ENCODE measurements at places on chromosomes 4 and X.
A peak's percentile ranks its signal among the peaks of the same experiment; 100 is the strongest.

DNA sequence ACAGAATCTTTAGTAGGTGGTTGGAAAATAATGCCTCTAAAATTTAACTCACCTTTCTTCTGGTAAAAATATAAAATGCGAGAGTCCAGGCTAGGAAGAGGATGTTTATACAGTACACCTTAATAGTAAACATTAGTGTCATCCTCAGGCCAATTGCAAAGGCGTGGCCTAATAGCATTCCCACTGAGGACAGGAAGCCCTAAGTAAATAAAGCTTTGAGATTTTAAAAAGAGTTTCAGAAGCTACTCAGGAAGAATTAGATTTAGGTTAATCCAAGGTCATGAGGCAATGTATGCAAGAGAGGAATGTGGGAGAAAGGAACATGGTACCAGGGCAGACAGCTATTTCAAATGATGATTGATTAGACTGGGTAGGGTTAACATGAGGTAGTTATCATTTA is 49.5 kb downstream of the RPGR start:
- DNase-seq = no peak

DNA sequence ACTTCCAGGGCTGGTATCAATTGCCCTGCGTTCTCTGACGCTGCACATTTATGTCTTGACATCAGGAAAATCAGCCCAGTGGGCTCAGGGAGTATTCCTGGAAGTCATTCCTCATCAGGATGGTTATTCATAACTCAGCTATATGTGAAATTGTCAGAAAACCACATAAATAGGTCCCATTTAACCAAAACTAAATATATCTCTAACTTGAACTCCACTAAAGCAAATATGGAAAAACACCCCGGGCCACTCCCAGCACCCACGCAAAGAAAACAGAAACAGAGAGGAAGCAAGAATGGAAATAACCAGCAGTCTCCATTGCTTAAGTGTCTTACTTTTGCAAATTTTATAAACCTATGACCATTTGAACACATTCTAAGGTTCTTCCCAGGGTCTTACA is 112.0 kb downstream of the IRF2 start:
- no peak for DNase-seq

GRCh38 chrX:47218280-47218919 is at the start of gene CDK16:
Gene CDK16 (plus strand): TSS chrX:47218681. CDS start chrX:47223558, 4,877 bp downstream.
- peak; percentile 95 for DNase-seq

DNA sequence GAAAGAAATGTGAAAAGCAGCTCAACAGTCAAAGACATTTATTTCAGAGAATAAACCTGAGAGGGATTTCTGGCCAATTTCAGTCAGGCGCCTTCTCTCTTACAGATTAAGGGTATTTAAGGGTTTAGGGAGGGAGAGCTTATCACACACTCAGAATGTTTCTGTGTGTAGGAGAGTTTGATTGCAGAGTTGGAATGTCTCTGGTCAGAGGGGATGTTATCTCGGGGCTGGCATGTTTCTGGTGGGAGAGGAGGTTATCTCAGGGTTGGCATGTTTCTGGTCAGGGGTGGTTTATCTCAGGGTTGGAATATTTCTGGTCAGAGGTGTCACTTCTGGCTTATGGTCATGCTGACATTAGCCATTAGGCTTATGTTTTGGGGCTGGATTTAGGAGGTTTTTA is 1920.5 kb upstream of the PCDH7 start:
- DNase-seq = no peak

DNA sequence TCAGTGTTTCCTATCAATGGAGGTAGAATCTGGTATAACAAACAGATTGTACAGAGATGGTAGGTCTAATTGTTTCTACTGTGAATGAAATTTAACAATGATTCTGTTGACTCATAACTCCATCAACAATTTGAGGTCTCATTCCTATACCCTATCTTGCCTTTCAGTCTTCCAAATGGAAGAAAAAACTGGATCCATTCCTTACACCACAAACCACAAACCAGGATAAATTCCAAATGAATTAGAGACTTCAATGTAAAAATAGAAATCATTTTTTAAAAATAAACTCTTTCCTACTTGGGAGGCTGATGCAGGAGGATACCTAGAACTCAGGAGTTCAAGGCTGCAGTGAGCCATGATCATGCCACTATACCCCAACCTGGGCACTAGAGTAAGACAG is 114.4 kb upstream of the WDR44 start:
- no peak for DNase-seq

- no peak for DNase-seq
Measured at GRCh38 chr4:187128976-187129375, 405.3 kb upstream of the FAT1 start.

DNA sequence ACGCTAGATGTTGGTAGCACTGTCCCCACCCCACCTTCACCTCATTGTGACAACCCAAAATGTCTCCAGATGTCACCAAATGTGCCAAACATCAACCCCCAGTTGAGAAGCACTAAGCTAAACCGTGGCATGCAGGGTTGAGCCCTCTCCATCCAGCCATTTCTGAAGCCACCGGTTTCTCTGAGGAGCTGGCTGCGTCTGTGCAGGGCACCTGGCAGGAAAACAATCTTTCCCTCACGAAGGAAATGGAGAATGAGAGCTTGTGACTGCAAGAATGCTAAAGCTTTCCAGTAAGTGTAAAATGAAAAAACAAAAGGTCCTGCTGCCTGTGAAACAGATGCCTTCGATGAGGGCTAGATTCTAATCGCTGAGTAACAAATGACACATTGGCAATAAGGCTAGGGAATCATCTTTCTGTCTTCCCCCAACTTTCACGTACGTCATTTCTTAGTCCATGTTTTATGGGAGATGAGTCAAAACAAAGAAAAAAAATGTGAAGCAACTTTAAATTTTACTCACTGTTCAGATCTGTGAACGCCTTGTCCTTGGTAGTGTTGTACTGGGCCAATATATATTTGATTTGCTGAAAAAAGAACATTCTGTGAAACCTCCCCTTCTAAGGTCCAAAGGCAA is 59.9 kb downstream of the PROM1 start:
- peak; percentile 51 for DNase-seq

- no peak for DNase-seq
Measured at GRCh38 chr4:175916626-175917351, 104.7 kb upstream of the GPM6A start.

DNA sequence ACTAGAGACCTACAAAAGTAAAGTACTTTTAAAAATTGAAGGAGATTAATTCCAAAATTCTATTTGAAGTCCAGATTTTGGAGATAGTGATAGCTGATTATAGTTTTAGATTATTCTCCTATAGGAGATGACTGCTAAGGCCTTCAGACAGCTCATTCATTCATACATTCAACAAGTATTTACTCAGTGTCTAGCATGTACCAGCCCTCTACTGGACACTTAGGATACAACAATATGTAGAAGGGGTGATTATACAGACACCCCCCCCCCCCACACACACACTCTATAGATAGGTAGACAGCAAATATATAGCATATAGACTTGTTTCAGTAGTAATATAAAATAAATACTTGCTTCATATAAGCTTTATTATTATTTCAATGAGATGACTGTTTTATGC is 60.4 kb upstream of the TAF9B start:
- no peak for DNase-seq

- DNase-seq = no peak
Measured at GRCh38 chr4:151532001-151532708, 123.2 kb downstream of the FHIP1A start.

DNA sequence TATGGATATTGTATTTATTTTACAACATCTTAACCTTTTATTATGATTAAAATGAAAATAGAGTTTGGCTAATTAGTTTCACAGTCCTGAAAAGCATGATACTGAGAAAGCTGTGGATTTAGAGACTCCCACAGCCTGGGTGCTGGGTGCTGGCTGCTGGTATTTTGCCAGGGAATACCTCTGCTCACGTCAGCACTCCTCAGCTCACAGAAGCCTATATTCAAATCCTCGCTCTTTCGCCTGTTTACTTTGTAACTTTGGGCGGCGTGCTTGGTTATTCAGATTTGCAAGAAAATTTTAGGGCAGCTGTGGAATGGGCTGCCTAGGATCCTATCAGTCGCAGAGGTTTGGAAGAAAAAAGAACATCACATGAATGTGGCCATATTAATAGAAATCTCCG is 261.8 kb downstream of the DCTD start:
- DNase-seq = no peak

GRCh38 chr4:38178392-38178995 is 218.3 kb downstream of the PTTG2 start:
- no peak for DNase-seq

DNA sequence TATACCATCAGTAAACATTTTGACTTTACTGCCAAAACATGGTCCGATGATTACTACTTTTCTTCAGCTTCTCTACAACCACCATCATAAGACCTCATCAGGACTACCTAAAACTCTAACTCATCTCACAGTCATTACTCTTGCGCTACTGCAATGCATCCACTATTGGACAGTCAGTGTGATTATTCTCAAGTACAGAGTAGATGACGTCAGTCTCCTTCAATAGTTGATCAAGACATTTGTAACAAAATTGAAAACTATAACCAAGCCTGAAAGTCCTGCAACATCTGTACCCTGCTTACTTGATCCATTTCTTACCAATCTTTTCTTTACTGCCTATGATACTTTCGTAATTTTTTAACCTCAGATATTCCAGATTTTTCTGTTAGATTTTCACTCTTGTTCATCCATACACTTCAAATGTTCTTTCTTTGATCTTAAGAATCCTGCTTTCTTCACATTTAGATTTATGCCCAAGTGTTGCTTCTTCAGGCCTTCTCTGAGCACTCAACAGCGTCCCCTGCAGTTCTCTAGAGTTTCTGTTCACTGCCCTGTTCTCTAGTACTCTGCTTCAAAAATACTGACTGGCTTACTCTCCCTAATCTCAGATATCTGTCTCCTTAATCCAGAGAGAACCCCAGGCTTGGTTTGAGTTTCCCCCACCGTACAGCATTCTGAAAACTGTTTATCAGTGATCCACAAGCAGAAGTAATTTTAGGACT is 1517.6 kb downstream of the STIM2 start:
- DNase-seq = no peak

- no peak for DNase-seq
Measured at GRCh38 chr4:173446416-173446815, 47.5 kb upstream of the SCRG1 start.

- no peak for DNase-seq
Measured at GRCh38 chr4:3434881-3435685, 6.7 kb upstream of the HGFAC start.

DNA sequence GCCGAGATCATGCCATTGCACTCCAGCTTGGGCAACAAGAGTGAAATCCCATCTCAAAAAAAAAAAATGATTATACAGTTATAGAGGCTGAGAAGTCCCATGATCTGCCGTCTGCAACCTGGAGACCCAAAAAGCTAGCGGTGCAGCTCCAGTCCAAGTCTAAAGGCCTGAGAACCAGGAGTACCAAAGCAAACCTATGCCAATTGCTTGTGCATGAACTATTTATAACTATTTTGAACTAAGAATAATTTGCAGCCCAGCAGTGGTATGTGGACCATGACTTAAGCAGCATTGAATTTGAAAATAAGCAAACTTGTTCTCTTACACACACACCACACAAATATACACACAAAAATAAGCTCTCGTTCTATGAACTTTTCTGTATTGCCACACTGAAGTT is 51.8 kb downstream of the TASL start:
- no peak for DNase-seq

- no peak for DNase-seq
Measured at GRCh38 chr4:183758061-183758757, 99.1 kb downstream of the TRAPPC11 start.

GRCh38 chr4:40976343-40976742 is 226.6 kb downstream of the NSUN7 start:
- DNase-seq = peak; percentile 62

GRCh38 chr4:36322921-36323354 is 41.5 kb downstream of the DTHD1 start:
- no peak for DNase-seq

- no peak for DNase-seq
Measured at GRCh38 chrX:46561824-46562657, 11.5 kb upstream of the CHST7 start.

GRCh38 chr4:142656178-142656577 is 189.9 kb downstream of the INPP4B start:
- DNase-seq = no peak

GRCh38 chr4:22434895-22435294 is 81.0 kb downstream of the ADGRA3 start:
- DNase-seq = peak; percentile 14

GRCh38 chrX:5748586-5749150 is 480.0 kb downstream of the NLGN4X start:
- DNase-seq = no peak

DNA sequence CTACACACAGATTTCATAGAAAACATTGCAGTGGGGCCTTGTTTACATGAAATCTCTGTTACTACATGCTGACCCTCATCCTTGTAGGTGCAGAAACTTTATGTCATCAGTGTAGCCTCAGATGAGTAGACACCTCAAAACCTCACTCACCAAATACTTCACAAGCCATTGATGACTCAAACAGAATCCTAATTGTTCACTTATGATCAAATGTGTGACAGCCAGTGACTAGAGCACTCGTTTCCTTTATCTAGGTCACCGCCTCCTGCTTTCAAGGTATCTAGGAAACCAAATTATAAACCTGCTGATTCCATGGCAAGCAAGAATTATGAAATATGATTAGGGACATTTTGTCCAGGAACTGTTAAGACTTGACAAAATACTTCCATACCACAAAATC is 255.8 kb upstream of the GPRIN3 start:
- DNase-seq = no peak

GRCh38 chr4:142243255-142243654 is 602.8 kb downstream of the INPP4B start:
- DNase-seq = no peak

- DNase-seq = peak; percentile 47
Measured at GRCh38 chr4:80197601-80198440, 518 bp downstream of the PRDM8 start.

- no peak for DNase-seq
Measured at GRCh38 chrX:44529310-44529709, 13.3 kb downstream of the FUNDC1 start.

DNA sequence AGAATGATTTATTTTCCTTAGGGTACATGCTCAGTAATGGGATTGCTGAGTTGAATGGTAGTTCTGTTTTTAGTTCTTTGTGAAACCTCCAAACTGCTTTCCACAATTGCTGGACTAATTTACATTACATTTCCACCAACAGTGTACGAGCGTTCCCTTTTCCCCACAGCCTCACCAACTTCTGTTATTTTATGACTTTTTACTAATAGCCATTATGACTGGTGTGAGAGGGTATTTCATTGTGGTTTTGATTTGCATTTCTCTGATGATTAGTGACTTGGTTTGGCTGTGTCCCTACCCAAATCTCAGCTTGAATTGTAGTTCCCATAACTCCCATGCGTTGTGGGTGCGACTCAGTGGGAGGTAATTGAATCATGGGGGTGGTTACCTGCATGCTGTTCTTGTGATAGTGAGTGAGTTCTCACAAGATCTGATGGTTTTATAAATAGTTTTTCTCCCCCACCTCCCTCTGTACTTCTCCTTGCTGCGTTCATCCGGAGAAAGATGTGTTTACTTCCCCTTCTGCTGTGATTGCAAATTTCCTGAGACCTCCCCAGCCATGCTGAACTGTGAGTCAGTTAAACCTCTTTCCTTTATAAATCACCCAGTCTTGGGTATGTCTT is 95.1 kb downstream of the GBA3 start:
- DNase-seq = no peak

- no peak for DNase-seq
Measured at GRCh38 chrX:101219864-101220346, 319 bp downstream of the DRP2 start.
